Thoracic aorta (tissue), 2 donors: ENCODE measurements at places on chromosomes 1 and 21. TPM values are rescaled to one million over a fixed set of nuclear protein-coding genes. Genes with fewer than 3 reads are reported as not detected.

GRCh38 chr1:67683766-67684525 is 1.1 kb upstream of the GADD45A start:
- no peak for DNase-seq

DNA sequence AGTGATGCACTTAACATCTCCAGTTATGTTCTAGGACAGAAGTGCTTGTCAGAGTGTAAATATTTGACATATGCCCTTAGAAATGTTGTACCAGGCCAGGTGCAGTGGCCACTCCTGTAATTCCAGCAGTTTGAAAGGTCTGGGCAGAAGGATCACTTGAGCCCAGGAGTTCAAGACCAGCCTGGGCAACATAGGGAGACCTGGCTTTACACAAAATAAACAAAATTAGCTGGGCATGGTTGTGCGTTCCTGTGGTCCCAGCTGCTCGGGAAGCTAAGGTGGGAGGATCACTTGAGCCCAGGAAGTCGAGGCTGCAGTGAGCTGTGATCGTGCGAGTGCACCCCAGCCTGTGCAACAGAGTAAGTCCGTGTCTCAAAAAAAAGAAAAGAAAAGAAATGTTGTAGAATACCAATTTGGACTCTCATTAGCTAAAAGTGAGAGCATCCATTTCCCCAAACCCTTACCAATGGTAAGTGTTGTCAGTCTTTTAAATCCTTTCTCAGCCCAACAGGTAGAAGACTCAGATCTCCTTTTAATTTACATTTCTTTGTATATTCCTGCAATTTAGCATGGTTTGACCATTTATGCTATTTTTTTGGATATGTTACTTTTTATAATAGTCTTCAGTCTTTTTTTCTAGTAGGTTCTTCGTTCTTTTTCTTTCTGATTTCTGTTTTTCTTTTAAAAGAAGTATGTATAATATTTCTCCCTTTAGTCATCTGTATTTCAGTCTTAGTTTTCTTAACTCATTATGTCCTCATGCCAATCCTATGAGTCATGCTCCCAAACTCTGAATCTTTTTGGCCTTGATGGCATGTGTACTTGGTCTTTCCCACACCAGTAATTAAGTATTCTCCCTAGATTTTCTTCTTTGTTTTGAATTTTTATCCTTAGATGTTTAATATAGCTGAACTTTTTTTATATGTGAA is 74.4 kb downstream of the CAMTA1 start:
- DNase-seq = no peak

DNA sequence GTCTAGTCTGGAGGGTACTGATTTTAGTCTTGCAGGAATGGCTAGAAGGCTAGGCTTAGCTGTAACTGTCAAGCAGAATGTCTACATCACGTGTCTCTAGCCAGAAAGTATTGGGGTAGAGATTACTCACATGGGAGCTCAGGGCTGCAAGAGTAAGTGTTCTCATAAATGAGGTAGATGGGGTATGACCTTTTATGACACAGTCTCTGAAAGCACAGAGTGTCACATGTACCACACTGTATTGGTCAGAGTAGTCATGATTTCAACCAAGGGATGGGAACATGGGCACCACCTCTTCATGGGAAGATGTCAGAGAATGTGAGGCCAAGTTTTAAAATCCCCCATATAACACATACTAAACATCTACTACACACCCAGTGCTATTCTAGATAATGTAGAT is 2.9 kb downstream of the FYB2 start:
- no peak for DNase-seq

GRCh38 chr1:76198452-76198851 is 123.9 kb downstream of the ST6GALNAC3 start:
- no peak for DNase-seq

GRCh38 chr1:219987325-219987724 is 59.0 kb upstream of the SLC30A10 start:
- no peak for DNase-seq

- no peak for DNase-seq
Observed at GRCh38 chr1:15625056-15625917, 8.0 kb downstream of the DDI2 start.

DNA sequence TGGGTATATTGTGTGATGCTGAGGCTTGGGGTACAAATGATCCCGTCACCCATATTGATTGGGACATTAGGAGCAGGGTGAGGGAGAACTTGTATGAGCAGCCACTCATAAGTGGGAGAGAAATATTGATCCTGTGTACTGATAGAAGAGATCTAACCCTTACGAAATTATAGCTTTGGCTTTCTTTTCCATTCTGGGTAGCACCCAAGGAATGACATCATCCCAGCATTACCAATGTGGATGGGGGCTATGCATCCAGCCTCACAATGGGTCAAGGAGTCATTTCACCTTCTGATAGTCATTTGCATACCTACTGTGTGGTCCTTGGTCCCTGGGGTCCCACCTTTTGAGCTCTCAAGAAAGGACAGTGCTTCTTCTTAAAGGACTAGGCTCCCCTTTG is 1.9 kb upstream of the NAV1 start:
- DNase-seq = no peak

DNA sequence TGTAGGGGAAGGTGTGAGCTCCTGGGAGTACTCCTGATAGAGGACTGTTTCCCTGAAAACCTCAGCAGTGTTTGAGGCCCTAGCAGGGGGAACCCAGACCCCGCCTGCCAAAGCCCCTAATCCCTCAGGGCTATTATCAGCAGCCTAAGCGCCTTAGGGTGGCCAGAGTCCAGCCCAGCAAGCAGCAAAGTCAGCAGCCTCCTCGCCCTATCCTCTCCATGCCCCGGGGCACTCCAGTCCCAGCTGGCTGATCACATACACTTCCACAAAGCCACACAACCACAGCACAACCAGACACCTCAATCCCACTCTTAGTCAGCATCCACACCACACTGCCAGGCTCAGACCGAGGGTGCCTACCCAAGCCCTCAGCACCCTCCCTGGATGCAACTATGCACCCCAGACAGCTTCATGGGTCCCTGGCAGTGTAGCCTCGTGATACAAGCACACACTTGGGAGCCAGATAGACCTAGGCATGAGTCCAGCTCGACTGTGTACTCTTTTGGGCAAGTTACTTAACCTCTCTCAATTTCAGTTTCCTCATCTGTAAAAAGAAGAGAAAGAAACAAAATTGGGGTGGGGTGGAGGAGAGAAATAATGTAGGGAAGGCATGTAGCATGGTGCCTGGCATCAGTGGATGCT is 7.1 kb downstream of the IGSF9 start:
- no peak for DNase-seq

GRCh38 chr1:47637111-47637685 is 199.4 kb downstream of the FOXD2 start:
- DNase-seq = no peak

GRCh38 chr21:25513810-25514209 is 93.5 kb downstream of the MRPL39 start:
- no peak for DNase-seq

DNA sequence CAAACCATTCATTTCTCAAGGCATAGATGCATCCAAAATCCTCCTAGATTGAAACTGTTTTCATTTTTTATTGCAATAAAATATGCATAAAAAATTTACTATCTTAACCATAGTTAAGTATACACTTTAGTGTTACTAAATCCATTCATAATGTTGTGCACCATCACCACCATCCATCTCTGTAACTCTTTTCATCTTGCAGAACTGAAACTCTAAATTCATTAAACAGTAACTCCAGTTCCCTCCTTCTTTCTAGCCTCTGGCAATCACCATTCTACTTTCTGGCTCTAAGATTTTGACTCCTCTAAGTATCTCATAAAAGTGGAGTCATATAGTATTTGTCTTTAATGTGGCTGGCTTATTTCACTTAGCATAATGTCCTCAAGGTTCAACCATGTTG is 236.8 kb downstream of the SMYD3 start:
- DNase-seq = no peak

DNA sequence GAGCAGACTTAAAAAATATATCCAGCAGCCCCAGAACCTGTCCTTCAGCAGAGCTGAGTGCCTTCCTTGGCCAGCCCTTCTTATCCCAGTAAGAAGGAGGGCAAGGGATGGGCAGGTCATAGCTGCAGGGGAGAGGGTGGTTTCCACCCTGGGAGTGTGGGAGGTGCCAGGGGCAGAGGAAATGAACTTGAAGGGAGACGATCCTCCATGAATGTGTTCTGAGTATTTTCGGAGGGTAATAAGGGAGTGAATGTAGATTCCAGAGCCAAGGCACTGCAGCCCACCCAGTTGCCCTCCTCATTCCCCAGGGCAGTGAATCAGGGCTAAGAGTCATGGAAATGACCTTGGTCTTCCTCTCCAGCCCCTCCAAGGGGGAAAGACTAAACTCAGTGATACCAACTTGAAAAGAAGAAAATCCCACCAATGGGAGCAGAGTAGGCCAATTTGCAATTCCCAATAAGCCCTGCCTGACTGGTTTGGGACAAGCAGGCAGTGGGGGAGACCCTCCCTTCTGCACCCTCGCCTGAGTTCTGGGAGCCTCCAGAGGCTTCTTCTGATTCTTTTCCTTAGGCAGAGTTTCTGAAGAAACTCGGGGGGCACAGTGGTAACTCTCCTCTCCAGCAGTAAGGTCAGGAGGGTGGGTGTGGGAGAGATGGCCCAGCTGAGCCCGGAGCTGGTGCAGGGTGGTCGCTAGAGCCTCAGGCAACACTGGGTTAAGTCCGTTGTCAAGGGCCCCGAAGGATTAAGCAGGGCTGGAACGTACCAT is 4.2 kb downstream of the MYOG start:
- no peak for DNase-seq

- no peak for DNase-seq
Observed at GRCh38 chr1:30571380-30571779, 152.0 kb downstream of the MATN1 start.

Gene CHODL
- total RNA-seq = 5.3 TPM

Gene NUF2
- total RNA-seq = not detected

Gene OR10K1
- total RNA-seq = not detected

Gene MR1
- total RNA-seq = 30.0 TPM

Gene CYP4A22
- total RNA-seq = not detected

Gene ETV3L
- not detected for total RNA-seq
